ENCODE measurements at places on chromosomes 16 and 17.

DNA sequence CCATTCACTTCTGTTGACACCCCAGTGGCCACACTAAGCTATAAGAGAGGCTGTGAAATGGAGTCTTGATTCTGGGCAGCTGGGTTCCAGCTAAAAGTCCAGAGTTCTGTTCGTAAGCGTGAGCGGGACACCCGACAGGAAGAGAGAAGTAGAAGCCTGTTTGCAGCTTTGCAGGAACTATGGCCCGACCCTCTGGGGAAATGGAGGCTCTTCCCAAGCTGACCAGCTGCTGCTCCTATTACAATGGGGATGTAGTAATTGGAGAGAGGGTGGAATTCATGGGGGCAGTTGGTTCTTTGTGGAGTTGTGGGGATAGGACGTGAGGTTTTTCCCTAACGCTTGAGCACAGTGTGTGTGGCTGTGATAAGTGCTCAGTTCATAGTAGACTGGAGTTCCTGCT, 28.4 kb downstream of the UBALD1 start:
- no peak for DNase-seq

GRCh38 chr17:9672691-9673090, 27.4 kb downstream of the USP43 start:
- no peak for DNase-seq

- DNase-seq, result no peak
These were observed 23.6 kb upstream of the GPRC5C start for GRCh38 chr17:74408262-74408661.

DNA sequence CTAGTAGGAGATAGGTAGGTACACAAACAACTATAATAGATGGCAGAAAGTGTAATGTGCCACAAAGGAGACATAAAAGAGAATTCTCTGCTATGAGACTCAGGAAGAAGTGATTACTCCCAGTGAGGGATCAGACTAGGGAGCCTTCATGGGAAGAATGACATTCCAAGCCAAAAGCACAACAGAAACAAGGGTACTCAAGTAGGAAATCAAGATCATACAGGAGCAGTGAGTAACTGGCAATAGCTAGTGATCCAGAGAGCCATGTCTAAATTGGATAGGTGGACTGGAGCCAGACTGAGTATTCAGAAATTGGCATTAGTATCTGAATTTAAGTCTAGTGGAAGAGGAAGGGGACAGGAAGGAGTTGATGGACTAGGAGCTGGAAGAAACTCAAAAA, 10.7 kb downstream of the RFFL start:
- DNase-seq, result no peak

- DNase-seq, result no peak
These were observed 251.2 kb downstream of the PARN start for GRCh38 chr16:14378689-14379467.

- no peak for DNase-seq
These were observed 25.2 kb downstream of the C17orf67 start for GRCh38 chr17:56808503-56808902.

GRCh38 chr16:17177959-17178905, 292.5 kb downstream of the XYLT1 start:
- DNase-seq, result peak; percentile 48

All from cardiac muscle cell (in vitro differentiated cells and primary cell).